ENCODE measurements at places on chromosomes 11 and 22.

DNA sequence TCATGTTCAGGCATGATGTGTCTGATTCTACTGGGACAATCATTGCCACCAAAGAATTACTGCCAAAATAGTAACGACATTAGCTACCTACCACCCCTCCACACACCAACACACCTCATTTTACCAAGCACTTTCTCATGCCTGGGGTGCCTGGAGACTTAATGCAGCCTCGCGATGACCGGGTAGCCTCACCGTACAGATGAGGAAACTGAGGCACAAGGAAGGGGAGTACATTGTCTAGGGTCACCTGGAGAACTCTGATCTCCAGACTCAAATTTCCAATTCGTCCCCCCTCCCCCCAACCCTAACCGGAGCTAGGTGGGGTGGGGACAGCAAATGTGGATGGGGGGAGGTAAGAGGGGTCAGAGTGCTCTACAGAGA lies 2.7 kb upstream of the RTN4RL2 start:
- no peak for DNase-seq

GRCh38 chr22:44311855-44312170 lies 938 bp downstream of the SHISAL1 start:
- DNase-seq: no peak

- peak; percentile 53 for DNase-seq
Observed at GRCh38 chr11:72684236-72684912, 10.2 kb upstream of the PDE2A start.

DNA sequence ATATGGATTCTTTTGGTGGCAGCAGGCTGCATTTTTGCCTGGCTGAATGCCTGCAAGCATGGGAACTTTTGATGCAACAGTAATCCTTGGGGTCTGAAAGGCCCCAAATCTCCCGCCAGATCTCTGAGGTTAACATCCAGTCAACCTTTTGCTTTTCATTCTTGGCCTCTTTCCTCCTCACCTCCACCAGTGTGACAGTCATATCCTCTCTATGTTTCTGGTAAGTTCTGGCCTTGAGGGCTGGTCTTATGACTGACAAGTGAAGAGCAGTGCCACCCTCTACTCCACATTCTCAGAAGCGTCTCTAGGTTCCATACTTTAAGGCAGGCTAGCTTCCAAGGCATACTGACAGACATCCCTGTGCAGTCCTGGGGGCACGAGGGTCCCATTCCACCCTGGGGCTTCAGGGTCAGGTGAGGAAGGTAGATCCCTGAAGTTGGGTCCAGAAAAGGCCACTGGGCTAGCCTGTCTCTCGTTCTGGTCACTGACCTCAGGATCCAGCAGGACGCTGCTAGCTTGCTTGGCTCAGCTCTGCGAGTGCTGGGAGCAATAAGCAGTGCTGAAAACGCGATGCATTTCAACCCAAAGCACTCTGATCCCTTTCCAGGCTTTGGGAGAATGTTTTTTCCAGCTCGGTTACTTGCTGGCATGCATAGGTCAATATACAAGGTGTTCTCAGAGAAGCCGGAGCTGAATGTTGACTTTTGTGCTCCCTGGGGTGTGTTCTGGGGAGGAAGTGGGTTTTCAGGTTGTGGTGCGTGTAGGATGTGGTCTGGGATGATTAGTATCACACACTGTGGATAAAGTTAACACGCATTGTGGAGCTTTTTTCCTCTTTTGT lies 75.2 kb downstream of the PTPRJ start:
- peak; percentile 55 for DNase-seq

DNA sequence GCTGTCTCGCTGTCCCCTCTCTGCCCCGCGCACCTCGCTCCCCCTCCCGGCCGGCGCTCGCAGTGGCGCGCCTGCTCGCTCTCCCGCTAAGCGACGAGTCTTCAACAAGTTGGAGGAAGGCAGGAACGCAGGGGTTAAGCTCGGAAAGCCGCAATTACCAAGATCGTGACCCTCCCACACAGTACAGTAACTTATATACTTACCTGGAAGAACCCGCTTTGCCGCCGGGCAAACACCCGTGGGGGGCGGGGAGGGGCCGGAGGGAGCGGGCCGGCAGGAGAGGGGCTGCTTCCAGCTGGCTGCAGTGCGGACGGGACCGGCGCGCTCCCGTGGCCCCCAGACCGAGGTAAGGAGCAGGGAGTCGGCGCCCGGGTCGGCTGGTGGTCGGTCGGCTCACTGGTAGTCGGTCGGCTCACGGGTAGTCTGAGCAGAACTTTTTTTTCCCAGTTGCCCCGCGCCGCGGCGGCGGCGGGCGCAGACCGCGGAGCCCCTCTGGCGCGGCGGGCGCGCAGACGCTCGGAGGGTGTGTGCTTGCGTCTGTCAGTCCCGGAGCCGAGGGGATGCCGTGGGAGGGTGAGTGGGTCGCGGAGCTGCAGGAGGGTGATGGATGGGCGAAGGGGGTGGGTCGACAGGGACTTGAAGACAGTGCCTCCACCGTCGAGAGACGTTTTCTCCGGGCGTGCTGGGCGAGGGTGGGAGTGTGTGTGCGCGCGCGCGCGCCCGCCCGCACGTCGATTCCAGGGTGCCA lies 101.2 kb upstream of the HSD17B12 start:
- peak; percentile 44 for DNase-seq

- no peak for DNase-seq
Observed at GRCh38 chr22:29267462-29267857, 321 bp downstream of the RHBDD3 start.

GRCh38 chr11:45725776-45726492 lies 60.5 kb upstream of the CHST1 start:
- no peak for DNase-seq

DNA sequence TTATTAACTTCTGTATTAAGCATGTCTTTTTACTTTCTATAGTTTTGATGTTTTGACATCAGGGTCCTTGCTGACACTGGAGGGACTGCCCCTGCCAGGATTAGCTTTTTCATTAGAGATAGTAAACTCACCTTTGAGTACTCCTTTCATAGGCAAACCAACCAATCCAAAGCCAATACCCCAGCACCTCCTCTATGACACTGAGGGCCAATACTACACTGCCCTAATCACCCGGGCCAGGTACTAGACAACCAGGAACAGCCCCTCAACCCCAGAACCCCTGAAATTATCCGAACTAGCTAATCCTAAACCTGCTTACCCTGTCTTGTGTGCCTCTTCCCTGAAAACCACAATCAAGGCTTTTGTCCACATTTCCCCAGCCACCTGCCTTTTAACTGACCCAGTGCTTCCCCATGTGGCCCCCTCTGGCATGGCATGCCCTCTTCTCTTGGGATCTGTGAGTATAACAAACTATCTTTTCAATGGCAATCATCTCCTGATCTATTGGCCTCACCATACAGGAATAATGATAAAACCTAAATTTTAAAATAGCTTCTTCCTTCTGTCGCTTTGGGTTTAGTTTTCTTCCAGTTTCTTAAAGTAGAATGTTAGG lies 31.2 kb downstream of the RAB6A start:
- no peak for DNase-seq

DNA sequence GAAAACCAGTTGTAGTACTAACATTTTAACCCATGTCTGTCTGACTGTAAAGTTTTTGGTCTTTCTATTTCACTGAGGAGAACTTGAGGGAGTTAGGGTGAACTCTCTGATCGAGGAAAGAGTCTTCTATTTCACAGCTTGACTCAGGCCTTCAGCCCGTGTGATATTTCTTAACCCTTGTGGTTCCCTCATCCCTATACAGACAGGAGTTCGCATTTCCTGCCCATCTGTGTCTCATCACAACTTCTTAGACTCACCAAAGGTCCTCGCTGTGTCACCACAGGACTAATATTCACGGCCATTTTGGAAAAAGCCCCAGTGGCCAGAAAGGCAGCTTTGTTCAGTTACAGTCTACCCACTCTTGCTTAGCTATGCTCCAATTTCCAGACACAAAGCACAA lies 172.8 kb downstream of the FAM181B start:
- no peak for DNase-seq

- DNase-seq: no peak
Observed at GRCh38 chr22:20562607-20563465, 55.4 kb downstream of the MED15 start.

GRCh38 chr22:50676180-50676636 lies 3.6 kb downstream of the SHANK3 start:
- DNase-seq: no peak

DNA sequence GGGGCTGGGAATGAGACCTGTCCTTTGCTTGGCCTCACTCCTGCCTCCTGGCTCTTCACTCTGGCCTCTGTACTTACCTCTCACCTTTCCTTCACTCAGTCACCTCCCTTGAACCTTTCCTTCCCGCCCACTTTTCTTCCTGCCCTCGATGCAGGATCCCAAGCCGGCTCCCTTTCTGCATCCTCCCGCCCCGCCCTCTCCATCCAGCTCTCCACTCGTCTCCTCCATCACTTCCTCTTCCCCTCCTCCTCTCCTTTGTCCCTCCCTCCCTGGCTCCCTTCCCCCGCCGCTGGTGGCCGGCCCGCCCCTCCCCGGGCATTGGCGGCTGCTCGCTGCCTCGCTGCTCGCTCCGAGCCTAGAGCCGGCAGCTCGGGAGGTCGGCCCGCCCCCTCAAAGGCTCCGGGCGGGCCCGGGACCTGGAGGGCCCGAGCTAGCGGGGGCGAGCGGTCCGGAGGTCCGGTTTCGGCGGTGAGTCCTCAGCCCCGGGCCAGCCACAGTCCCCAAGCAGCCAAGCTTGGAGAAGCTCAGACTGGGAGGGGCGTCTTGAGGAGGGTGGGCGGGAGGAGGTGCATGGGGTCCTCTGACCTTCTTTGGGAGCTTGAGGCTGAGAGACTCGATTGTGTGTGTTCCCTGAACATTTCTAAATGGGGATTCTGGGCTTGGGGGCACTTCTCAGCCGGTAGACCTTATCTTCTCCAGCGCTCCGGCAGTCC lies 13.8 kb downstream of the PHLDB1 start:
- DNase-seq: peak; percentile 32

DNA sequence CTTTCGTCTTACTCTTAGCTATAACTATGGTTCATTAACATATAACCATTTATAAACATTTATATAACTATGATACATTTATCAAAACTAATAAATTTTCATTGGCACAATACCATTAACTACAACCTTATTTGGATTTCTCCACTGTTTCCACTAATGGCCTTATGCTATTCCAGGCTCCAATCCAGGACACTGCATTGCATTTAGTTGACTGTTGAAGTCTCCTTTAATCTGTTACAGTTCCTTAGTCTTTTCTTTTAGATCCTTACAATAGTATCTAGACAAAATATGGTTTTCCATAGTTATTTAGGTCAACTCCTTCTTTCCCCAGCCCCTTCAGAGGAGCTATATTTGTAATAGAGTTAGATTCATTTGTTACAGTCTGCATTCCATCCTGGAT lies 47.2 kb downstream of the CCDC34 start:
- DNase-seq: no peak

DNA sequence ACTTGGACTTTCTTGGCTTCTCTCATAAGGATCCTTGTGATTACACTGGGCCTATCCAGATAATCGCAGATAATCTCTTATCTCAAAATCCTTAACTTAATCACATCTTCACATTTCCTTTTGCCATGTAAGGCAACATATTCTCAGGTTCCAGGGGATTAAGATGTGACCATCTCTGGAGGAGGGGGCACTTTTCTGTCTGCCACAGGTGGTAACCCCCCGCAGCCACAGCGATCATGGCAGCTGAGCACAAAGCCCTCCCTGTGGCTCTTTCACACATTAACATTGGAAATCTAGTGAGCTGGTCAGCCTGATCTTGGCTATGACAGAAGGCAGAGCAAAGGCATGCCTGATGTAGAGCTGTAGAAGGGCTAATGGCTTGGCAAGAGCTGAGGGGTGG lies 69.1 kb upstream of the CD82 start:
- DNase-seq: no peak

- no peak for DNase-seq
Observed at GRCh38 chr11:119167933-119168332, 592 bp upstream of the NLRX1 start.

GRCh38 chr11:45658292-45658991 lies 7.0 kb downstream of the CHST1 start:
- DNase-seq: no peak

DNA sequence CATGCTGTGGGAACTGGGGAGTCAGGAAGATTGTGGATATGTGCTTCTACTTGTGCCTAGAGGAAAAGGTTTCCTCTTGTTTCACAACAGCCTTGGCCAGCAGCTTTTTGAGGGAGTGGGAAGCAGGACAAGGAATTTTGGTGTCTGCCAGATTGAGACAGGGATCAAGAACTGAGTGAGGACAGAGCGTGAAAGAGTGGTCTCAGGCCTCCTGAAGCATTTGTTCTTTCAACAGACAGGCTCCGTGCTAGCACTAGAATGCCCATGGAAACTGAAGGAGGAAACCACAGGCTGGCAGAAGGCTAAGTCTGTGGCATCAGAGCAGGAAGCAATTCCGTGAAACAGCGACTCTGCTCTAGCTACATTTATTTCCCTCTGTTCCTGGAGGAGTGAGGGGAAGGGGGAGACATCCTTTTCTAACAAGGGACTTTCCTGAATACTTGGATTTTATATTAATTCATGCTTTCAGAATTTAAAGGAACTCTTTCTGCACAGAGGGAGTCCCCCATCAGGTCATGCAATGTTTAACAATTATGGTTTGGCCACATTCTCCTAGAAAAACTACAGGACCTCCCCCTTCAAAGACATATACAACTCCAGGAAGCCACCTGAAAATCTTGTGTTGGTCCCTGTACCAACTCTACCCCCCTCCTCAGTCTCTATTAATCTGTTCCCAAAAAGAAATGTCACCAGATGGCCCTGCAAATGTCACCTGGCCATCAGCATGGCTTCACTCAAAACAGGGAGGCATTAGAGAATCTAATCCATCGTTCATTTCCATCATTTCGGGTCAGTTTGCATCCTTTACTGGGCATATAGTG lies 96.1 kb downstream of the SYT9 start:
- DNase-seq: no peak

- DNase-seq: no peak
Observed at GRCh38 chr22:19748991-19749664, 11.4 kb upstream of the TBX1 start.

GRCh38 chr11:95067039-95067840 lies 521 bp downstream of the SRSF8 start:
- DNase-seq: peak; percentile 81

GRCh38 chr11:95706974-95707387 lies 82.6 kb downstream of the FAM76B start:
- no peak for DNase-seq

DNA sequence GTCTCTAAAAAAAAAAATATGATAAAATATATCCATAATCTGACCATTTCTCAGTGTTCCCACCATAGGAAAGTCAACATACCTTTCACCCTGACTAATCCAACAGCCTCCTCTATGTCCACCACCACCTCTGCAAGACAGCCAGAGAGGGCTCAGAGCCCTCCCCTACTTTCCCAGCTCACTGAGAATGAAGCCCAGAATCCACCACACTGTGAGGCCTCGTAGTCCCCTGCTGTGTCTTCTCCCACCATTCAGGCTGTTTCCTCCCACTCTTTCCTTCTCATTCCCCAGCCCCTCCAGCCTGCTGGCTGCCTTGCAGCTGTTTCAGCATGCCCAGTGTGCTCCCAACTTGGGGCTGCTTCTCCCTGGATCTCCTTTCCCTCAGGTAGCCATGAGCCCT lies 27.0 kb downstream of the SGSM3 start:
- DNase-seq: no peak

- DNase-seq: no peak
Observed at GRCh38 chr22:42939941-42940653, 74.9 kb downstream of the PACSIN2 start.

GRCh38 chr11:50278756-50279155 lies 246.1 kb downstream of the OR4C45 start:
- DNase-seq: no peak

Measured in activated naive CD4-positive, alpha-beta T cell treated with Interleukin-2 at 50 U/mL for 16 hours (primary cell).